ENCODE measurements at places on chromosomes 11 and 22.

DNA sequence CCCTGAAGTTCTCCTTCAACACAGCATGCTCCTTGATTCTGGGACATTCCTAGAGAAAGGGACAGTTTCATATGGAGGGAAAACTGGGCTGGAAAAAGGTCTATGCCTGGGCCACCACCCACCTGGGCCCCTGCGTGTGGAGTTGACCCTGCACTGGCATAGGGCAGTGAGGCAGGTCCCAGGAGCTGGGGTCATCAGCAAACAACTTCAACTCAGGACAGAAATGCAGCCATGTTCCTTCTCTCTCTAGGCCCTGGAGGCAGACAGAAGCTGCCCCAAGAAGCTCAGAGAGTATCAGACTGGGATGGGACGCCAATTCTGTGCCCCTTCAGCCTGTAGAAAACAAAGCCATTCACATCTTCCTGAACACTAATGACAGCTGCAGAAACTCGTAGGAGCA, 34.9 kb downstream of the RTL6 start:
- DNase-seq = no peak

DNA sequence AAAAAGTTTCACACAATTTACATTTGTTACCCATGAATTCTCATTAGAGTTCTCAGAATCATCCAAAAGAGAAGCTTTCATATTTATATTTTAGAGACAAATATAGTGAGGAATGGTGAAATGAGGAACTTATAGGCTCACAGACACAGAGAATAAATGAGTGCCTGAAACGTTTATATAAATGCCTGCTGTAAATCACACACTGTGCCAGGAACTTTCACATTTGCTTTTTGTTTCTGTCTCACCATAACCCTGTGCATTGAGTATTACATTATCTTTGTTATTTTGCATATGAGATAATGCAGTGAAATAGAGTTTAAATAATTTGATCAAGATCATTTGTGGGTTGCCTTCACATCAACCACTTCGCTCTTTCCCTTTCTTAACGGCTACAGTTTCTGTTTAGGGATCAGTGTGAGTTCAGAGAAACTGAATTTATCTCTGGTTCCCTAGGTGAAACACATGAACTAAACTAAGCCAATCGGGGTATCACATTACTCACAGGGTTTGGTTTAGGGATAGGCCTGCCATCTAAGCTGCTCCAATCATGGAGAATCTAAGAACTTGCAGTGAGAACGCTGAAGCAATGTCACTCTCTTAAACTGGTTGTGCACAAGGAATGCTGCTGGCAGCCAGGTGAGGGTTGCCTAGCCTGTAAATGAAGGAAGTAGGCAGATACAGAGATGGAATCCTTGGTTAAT, 1339.2 kb upstream of the TENM4 start:
- no peak for DNase-seq

DNA sequence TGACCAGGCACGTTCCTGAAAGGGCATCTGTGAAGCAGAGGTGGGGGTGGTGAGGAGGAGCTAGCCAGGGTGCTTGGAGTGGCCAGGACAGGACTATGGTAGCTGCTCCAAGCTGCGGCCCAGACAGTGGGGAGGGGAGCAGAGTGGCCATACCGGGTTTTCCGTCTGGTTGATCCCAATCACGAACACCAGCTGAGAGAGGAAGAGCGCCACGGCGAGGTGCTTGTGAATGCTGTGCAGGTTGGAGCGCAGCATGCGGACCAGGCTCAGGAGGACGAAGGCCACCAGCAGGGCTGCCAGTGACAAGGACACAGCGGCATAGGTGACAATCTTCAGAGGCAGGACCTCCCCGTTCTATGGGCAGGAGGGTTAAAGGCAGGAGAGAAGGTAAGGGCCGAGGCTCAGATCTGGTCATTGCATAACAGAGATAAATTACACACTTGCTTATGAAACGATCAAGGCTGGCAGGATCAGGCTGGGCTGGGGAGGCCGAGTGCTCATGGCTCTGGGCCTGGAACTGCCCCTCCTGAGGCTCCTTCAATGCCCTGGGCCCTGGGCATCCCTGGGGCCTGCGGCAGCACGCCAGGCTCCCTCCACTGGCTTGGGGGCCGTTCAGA, 41.5 kb downstream of the TRMU start:
- no peak for DNase-seq

DNA sequence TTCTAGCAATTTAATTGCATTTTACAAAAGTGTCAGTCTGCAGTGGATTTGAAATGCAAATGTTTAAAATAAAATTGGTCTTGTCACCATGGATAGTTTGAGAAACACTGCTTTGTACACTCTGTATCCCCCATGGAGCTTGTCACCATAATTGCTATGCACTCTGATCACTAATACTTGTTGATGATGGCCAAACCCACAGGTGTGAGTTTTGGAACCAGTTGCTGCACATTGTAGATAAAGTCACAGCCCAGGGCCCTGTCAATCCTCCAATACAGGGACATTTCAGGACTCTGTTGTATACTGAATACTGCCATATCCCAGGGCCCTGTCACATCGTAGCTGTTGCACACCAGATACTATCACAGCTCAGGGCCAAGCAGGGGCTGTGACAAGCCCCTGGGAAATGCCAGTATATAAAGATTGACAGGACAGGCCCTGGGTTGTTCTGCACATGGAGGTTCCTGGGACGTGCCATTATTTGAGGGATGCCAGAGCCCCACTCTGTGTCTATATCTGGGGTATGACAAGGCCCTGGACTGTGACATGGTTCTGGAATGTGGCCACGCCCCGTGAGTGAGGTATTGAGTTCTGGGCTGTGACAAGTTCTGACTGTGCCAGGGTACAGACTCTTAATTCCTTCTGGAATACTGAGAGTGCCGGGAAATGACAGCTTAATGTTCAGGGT, 27.9 kb upstream of the SMPD1 start:
- DNase-seq = no peak

- DNase-seq = no peak
These were observed 67.9 kb upstream of the GRAMD1B start for GRCh38 chr11:123362186-123362585.

GRCh38 chr11:330307-330693, 9.6 kb upstream of the IFITM3 start:
- DNase-seq = no peak

- DNase-seq = no peak
These were observed 20.7 kb downstream of the TNKS1BP1 start for GRCh38 chr11:57303990-57304579.

DNA sequence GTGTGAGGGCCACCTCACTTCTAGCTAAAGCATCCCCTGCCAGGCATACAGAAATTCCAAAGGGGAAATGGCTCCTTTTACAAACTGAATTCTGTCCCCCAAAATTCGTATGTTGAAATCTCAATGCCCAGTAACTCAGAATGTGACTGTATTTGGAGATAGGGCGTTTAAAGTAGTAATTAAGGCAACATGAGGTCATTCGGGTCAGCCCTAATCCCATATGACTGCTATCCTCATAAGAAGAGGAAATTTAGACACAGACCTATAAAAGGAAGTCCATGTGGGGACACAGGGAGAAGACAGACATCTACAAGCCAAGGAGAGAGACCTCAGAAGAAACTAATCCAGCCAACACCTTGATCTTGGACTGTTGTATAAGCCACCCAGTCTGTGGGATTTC, 119.1 kb downstream of the CHST1 start:
- no peak for DNase-seq

DNA sequence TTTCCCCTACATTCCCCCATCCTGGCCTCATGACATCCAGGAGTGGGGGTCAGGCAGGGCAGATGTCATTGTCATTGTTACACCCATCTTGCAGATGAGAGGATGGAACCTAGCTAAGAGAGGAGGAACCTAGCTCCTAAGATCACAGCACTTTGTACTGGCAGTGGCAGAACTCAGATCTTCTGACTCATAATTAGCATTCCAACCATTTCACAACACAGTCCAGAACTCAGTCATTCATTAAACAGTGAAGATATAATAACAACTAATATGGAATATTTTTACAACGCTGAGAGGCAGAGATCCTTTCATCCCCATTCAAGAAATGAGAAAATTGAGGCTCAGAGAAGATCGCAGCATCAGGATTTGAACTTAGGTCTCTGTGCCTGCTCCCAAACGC, 127.8 kb downstream of the CHST1 start:
- DNase-seq = no peak

- no peak for DNase-seq
These were observed 37.2 kb upstream of the LDLRAD3 start for GRCh38 chr11:35906681-35907080.

- DNase-seq = no peak
These were observed 22.0 kb upstream of the ZC3H12C start for GRCh38 chr11:110071197-110071596.

DNA sequence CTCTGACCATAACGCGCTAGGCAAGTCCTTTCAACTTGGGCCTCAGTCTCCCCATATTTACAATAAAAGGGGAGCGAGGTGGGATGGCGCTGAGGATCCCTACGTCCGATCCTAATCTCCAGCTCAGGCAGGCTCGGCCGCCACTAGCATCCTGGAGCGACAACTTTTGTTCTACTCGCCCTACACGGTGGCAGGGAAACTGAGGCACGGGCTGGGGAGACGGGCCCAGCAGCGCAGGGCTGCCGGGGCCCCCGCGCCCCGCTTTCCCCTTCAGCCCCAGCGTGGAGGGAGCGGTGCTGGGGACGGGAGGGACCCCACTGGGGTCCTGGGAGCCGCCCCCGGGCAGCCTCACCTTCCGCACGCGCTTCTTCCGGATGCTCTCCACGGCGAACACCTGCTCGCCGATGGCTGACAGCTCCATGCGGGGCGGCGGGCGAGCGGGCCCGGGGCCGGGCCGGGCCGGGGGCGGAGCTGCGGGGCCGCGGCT, 413 bp downstream of the CBX7 start:
- DNase-seq = no peak

DNA sequence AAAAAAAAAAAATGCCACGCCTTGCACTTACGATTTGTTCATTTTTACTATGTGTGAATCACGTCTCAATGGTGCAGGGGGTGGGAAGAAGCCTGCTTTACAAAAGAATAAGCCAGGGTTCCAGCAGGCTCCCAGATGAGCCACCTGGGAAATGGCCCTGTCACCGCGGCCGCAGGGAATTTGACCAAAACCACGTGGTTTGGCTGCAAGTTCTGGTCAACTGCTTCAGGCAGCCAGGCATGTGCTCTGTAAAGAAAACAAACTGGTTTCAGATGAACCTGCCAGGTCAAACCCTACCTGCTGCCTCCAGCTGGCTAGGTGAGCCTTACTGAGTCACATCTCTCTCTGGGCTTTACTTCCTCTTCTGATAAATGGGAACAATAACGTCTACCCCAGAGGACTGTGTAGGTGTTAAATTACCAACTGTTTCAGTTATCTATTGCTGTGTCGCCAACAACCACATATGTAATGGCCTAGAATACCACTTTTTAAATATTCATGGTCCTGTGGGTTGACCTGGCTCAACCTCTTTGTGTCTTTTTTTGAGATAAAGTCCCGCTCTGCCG, 30.5 kb upstream of the GCAT start:
- DNase-seq = no peak

- no peak for DNase-seq
These were observed 711.1 kb upstream of the LRRC4C start for GRCh38 chr11:42170601-42171000.

DNA sequence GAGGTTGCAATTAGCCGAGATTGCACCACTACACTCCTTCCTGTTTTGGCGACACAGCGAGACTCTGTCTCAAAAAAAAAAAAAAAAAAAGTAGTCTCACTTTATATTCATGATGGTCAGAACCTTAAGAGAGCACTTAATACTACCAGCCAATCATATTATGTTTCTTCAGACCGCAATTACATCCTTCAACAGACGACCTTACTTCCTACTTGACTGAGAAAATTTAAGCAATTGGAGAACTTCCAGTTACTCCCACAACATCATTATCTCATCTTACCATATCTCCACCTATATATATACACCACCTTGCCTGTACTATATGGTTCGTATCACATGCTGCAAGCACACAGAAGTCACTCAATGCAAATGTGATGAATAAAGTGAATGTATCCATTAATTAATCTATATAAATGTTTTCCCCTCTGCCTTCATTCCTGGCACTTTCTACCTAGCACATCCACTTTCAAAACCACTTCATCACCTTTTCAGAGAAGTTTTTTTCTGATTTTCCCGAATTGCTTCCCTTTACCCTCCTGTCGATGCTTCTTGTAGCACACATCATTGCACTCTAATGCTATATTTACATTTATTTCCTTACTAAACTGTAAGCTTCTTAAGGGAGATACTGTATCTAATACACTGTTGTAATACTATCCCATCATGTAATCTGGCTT, 13.8 kb downstream of the ATP5MG start:
- DNase-seq = no peak

Data from iPS DF 19.7 (cell line).